Caco-2 (cell line): ENCODE measurements at places on chromosomes 13 and 19. TPM values are rescaled to one million over a fixed set of nuclear protein-coding genes. Genes with fewer than 3 reads are reported as not detected.

- DNase-seq, result no peak
Observed at GRCh38 chr13:44848920-44849676, 140.2 kb downstream of the NUFIP1 start.

DNA sequence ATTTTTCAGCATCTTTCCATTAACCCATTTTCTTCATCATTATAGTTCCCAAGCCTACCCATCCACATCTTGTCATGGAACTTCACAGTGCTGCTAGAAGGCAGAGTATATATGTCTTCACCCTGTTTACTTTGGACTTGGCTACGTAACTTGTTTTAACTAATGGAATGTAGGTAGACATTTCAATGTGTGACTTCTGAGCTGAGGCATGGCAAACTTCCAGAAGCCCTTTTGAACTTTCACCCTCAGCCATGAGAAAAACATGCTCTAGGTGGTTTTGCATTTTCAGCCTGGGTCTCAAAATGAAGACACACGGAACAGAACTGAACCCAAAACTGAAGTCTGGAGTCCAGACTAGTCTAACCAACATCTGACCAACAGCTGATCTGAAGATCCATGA lies 3.2 kb downstream of the TEX30 start:
- DNase-seq, result peak; percentile 48

- no peak for DNase-seq
Observed at GRCh38 chr13:45422731-45423292, 4.6 kb upstream of the SLC25A30 start.

GRCh38 chr19:7795555-7796161 lies 32.6 kb downstream of the CLEC4M start:
- no peak for DNase-seq

DNA sequence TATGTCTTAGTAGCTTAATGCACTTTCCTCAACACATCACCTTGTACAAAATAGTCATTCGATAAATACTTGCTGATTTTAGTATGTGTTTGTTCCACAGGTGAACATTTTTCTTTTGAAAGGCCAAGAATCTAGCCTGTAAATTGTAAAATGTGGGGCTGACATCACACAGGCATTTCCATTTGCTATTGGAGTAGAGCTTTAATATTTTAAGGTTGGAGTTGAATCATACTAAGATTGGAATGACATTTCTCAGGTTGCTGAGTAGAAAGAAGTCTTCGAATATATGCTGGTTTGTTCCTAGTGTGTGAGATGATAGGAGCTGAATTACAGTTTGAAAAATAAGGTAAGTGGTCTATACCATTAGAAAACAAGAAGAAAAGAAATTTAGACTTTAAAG lies 112.3 kb upstream of the FRY start:
- no peak for DNase-seq

DNA sequence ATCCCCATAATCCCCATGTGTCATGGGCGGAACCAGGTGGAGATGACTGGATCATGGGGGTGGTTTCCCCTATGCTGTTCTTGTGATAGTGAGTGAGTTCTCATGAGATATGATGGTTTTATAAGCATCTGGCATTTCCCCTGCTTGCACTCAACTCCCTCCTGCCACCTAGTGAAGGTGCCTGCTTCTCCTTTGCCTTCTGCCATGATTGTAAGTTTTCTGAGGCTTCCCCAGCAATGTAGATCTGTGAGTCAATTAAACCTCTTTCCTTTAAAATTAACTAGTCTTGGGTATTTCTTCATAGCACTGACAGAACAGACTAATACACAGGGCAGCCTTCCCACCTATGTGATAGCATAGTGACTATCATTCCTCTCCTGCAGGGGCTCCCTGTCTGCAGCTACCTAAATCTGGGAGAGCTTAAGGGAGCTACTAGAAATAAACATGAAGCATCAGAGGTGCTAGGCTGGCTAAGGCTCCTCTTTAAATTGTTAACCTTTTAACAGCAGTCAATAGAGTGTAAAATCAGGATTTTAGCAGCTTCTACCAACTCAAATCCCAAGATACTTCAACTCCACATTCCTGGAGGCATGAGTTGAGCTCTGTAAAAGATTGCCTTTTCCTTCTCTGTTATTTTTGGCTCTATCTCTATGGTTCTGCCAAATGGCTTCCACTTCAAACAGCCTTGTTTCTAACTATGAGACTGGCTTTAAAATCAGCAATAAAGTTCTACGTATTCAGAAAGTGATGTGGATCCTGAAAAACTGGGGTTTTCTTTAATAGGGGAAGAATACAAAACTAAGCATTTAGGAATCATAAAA lies 112.3 kb downstream of the VWA8 start:
- peak; percentile 7 for DNase-seq

The LILRB3 gene
- not detected in 2 replicates for total RNA-seq

The CYP2F1 gene
- not detected in 2 replicates for total RNA-seq
